ENCODE measurements at places on chromosomes 1 and 21. TPM values are rescaled to one million over a fixed set of nuclear protein-coding genes. Genes with fewer than 3 reads are reported as not detected.

GRCh38 chr1:11358984-11359383, 86.0 kb downstream of the UBIAD1 start:
- no peak for DNase-seq

DNA sequence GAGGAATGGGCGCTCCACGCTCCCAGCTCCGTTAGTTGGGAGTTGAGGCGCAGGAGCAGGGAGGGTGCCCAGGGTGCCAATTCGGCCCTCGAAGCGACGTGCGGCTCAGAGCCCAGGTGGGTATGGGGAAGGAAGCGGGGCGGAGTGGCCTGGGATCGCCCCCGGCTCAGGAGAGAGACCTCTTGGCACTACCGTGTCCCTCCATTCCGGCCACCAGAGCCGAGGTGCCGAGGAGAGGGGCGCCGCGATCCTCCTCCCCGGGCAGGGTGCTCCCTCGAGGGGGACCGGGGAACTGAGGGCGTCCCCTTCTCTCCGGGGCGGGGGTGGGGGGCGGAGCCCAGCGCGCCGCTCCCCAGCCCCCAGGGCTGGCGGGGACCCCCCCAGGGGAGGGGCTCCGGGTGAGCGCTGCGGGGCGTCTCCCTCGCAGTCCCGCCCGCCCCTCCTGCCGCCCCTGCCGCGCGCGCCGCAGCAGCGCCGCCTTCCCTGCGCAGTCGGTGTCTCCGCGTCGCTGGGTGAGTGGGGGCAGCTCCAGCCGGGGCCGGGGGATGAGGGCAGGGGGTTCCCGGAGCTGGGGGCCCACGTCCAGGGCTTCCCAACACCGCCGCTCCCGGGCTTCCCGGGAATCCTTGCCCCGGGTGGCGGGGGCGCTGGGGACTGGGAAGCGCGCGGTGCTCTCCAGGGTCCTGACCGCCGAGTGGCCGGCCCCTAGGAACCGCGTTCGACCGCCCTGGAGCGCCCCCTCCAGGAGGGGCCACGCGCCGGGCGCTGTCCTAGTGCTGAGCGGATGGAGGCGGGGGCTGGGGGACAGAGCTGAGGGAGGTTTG, at the start of gene HPCA:
HPCA (plus strand) TSS at position 488 of the 824 bp plus-strand sequence. CDS start 2,408 bp downstream, outside the sequence.
- DNase-seq: no peak

DNA sequence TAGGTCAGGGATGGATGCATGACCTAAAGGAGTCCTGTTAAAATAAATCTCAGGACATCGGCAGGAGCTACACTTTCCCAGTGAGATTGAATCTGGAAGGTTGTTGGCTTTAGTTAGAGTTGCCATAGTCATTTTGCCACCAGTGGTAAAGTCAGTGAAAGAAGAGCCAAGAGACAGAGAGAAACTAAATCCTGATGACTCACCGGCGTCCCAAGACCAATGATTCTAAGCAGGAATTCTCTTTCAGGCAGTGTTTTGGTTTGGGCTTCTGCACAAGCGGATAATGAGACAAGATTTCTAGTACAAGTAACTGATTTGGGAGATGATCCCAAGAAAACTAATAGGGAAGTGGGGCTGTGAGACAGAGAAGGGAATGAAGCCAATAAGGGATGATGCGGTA, 88.8 kb upstream of the ETS2 start:
- no peak for DNase-seq

DNA sequence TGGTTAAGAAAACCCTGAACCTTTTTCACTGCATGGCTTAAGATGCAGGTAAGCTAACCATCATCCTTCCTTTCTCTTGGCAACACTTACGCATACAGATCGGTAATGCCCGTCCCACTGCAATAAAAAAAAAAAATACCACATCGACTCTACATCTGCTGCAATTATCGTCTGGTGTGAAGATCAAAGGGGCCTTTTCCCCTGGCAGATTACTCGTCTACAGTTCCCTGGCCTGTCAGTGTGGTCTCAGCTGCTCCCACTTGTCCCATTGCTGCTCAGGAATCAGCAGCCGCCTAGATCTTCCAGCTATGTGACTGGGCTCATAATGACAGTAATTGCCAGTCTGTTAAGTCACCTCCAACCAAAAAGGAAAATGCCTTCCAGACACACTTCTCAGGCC, 133.1 kb downstream of the SETD4 start:
- no peak for DNase-seq

DNA sequence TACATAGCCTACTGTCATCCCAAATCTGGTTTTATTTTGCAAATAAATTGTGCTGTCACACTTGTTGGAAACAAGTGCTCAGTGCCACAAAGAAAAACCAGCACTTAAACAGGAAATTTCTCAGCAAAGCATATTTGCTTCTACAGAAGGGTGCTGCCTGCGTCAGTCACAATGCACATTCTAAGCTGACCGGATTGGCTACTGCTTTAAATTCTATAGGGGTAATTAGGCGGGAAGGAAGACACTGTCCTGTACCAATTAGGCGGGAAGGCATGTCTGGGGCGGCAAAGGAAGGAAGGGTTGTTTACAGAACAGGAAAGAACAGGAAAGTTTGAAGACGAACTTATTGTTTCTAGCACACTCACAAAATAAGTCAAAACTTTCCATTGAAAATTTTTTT, 2.8 kb downstream of the IFI16 start:
- no peak for DNase-seq

- peak; percentile 97 for DNase-seq
Measured at GRCh38 chr1:70509996-70510876, 99.2 kb downstream of the CTH start.

DNA sequence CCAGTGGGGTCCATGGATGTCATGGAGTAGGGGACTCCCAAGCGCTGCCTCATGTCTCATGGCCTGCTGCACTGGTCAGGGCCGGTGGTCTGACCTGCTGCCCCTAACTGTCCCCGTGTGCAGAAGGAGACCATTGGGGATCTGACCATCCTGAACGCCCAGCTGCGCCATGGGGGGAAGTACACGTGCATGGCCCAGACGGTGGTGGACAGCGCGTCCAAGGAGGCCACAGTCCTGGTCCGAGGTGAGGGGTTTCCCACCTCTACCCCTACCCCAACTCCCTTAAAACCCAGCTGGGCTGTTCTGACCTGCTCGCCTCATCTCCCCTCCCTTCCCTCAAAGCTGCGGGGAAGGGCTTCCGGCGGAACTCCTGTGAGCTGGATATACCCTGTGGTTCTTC, 18.6 kb downstream of the TMEM81 start:
- no peak for DNase-seq

DNA sequence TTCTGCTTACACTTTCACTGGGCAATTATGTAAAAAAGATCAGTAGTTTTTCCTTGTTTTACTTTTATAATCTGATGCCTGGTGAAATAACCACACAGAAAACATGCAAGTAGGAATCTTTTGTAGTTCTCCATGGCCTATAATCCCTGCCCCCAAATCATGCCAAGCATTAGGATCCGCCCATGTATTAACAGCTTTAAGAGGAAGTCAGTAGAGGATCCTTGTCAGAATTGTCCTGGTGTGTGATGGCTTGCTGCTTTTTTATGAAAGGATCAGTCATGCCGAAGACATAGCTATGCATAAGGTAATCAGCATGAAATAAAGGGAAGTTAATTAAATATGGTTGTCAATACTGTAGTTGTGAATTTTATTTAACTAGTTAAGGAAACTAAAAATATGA, 20.0 kb downstream of the ADGRL2 start:
- no peak for DNase-seq

DNA sequence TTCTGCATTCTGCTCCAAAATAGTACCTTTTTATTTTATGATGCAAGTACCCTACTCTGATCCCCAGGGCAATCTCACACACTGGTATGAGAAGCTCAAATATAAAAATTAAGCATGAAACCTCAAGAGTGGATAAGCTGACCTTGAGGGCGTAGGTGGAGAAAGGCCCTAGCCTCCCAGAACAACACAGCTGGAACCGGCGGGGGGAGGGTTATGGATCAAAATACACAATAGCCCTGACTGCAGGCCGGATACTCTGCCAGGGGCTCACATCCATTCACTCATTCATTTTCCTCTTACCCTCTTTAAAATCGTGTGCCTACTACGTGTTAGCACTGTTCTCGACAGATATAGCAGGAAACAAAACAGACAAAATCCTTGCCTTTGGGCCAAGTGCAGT, 32.8 kb upstream of the ECE1 start:
- peak; percentile 47 for DNase-seq

DNA sequence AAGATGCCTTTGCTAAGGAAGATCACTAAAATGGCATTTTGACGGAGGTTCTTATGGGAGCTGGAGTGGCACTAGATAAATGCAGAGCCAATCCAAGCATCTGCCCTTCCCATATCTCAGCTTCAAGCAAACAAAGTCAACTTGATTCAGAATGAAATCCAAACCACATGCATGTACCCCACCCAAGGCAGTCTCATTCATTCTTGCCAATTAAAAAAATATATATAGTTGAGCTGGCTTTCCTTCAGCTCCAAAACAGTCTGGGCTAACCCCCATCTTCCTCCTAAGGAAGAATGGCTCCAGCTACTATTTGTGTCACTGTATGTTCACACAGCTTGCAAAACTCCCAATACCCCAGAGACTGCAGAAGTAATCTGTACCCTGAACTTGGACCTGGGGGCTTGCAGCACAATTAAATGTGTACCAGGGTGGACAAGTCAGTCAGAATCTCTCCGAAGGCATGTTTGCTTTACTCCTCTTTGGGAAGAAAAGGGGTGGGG, 35.4 kb downstream of the GPR3 start:
- DNase-seq: no peak

DNA sequence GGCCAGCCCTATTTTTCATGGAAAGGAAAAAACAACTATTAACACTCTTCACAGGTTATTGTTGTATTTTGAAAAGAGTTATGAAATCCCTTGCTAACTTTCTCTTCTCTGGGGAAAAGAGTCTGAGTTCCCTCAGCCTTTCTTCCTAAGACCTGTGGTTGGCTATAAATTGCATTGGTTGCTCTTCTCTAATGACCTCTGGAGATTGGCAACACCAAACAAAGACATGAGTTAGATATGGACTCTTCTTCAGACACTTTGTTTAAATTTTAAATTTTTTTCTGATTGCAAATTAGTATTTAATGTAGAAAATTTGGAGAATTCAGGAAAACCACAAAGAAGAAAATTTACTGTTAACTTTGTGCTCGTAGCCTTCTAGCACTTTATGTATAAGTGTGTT, 275.7 kb downstream of the PBX1 start:
- no peak for DNase-seq

GRCh38 chr1:89201106-89201794, 2.5 kb upstream of the GBP4 start:
- no peak for DNase-seq

GRCh38 chr1:168000656-168001055, 63.8 kb upstream of the MPC2 start:
- no peak for DNase-seq

DNA sequence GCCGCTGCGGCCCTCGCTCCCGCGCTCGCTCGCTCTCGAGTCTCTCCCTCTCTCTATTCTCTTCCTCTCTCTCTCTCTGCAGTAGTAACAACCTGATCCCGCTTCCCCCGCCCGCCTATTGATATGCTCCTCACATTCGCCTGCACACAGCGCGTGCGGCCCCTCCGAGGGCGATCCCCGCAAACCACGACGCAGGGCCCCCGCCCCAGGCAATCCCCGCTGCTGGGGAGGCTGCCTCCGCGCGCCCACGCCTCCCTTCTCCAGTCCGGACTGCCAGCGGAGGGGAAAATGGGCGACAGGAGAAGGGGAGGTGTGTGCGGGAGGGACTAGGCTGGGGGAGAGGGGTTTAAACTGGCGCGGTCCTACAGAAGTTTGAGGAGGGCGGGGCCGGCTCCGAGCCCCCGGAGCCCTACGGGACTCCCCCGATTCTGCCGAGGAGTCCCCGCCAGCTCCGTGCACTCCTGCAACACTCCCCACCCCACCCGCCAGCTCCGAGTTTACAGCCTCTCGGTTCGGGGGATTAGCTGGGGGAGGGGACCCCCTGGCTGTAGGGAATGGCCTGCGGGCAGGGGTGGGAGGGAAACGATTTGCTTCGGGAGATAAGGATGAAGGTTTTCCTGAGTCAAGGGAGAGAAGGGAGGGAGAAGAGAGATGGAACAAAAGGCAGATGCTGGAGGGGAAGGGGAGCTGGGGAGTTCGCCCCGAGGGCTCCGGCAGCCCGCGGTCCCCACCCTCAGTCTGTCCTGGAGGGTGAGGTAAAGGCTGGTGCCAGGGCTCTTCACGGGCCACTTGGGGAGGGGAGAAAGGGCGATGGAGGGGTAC, 66.6 kb downstream of the SYT2 start:
- DNase-seq: no peak

GRCh38 chr1:151367658-151368392, 4.7 kb downstream of the SELENBP1 start:
- DNase-seq: no peak

- DNase-seq: no peak
Measured at GRCh38 chr1:177824508-177824982, 145.3 kb downstream of the SEC16B start.

Gene KIF17
- not detected for total RNA-seq

Gene HLX
- 2.6 TPM for total RNA-seq

Gene DMBX1
- total RNA-seq: 0.37 TPM

Gene KRTAP19-5
- not detected for total RNA-seq

Gene ATP1A4
- total RNA-seq: not detected
